ENCODE measurements at places on chromosomes 1 and 21. TPM values are rescaled to one million over a fixed set of nuclear protein-coding genes. Genes with fewer than 3 reads are reported as not detected.

DNAJC8 gene
- 63.6 TPM for total RNA-seq

TAL1 gene
- total RNA-seq, result 3.9 TPM

AIM2 gene
- total RNA-seq, result 0.23 TPM

IFNAR1 gene
- total RNA-seq, result 25.1 TPM

CHI3L1 gene
- total RNA-seq, result 2.0 TPM

Measured in right cardiac atrium (tissue), 5 donors.